ENCODE measurements at places on chromosomes 6 and 20.

- DNase-seq = no peak
Observed at GRCh38 chr20:6611911-6612605, 155.4 kb upstream of the BMP2 start.

GRCh38 chr6:46103441-46104115 lies 26.2 kb upstream of the ENPP4 start:
- DNase-seq = no peak

- DNase-seq = no peak
Observed at GRCh38 chr6:96853083-96853482, 15.8 kb upstream of the GPR63 start.

GRCh38 chr6:87093651-87094050 lies 1.3 kb downstream of the CGA start:
- DNase-seq = no peak

GRCh38 chr6:52130440-52130839 lies 43.0 kb upstream of the PKHD1 start:
- no peak for DNase-seq

DNA sequence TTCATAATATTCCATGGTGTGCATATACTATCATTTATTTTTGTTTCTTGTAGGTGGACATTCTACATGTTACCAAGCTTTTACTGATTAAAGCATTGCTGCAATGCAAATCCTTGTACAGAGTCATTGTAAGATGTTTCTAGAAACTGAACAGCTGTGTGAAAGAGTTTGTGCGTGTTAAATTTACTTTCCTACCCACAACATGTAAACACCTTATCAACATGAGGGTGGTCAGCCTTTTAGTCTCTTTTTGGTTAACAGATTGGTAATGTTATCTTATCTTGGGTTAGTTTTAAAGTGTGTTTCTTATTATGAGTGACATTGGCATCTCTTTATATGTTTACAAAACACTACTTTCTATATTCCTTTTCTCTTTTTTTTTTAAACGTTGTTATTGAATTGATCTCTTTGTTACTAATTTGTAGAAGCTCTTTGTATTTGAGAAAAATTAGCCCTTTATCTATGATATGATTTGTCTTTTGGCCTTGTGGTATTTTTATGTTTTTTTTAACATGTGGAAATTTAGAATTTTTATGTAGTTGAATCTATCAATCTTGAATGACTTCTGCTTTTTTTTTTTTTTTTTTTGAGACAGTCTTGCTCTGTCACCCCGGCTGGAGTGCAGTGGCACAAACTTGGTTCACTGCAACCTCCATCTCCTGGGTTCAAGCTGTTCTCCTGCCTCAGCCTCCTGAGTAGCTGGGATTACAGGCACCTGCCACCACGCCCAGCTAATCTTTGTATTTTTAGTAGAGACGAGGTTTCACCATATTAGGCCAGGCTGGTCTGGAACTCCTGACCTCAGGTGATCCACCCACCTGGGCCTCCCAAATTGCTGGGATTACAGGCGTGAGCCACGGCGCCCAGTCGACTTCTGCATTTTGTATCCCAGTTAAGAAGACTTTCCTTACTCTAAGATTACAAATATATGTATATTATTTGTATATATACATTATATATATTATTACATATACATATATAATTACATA lies 112.1 kb downstream of the TCP11 start:
- DNase-seq = no peak

DNA sequence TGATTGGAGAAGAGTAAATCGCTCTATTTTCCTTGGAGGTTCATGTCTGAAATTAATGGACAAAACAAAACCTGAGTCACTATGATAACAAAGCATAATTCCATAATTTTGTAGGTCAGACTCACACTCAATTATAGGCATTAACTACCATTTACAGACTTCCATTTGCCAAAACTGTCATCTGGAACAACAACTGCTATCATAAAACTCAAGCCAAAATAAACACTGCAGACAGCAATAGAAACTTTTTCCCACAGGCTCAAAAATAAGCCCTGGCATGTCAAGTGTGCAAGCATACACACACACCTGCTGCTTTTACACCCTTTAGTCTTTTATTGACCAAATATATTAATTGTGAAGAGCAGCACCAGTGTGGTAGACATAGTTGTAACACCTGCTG lies 7.1 kb downstream of the MRPS10 start:
- no peak for DNase-seq

GRCh38 chr20:39111359-39112177 lies 149.4 kb downstream of the DHX35 start:
- no peak for DNase-seq

DNA sequence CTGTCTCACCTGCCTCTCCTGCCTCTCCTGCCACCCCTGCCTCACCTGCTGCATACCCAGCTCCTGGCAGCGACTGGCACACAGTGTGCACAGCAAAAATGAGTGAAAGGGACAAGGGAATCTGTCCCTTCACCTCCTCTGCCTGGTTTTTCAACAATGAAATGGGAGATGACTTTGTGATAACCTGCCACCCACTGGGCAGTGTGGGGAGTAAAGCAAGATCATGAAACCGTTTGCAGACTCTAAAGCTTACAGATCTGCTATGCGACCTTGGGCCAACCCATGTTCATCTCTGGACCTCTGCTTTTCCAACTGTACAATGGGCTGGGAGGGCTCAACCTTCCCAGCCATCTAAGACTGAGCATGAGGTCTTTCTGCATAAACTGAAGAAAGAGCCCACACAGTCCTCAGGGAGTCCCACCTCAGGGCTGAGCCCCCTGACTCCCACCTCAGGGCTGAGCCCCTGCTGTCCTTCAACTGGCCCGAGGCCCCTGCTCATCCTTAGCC lies 81.1 kb downstream of the RIPOR3 start:
- no peak for DNase-seq

DNA sequence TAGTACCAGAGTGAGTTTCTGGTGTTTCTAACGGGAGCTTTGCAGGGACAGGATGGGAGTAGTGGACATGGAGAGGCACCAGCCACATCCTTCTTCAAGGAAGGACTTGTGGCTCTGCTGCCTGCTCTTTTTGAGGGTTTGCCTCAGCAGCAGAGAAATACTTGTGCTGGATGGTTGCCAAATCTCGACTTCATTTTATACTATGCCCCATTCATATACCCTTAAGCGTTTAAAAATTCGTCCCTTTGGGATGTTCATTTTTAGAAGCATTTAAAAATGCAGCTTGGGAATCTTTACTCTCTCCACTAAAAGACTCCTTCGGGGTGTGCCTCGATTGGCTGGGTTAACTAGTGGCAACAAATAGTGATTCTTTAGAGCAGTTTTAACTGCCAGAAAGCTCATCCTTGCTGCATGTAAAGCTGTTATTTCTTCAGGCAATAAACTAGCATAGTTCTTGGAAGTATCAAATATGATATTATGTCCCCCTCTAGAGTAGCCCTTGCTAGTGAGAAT lies 126.5 kb upstream of the B3GAT2 start:
- DNase-seq = no peak

DNA sequence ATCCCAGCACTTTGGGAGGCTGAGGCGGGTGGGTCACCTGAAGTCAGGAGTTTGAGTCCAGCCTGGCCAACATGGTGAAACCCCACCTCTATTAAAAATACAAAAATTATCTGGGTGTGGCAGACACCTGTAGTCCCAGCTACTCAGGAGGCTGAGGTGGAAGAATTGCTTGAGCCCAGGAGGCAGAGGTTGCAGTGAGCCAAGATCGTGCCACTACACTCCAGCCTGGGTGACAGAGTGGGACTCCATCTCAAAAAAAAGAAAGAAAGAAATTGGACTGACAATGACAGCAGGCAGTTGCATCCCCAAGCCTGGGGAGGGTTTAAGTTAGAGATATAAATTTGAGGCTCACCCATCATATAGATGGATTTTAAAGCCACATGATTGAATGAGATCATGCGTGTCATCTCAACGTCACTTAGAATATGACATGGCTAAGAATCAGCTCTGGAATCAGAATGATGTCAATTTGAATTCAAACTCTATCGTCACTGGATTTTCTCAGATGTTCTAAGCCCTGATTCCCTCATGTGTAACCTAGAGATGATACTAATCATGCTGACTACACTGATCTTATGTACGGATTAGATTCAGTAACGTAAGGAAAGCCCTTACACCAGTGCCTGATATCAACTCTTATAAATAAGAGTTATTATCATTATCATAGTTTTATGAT lies 534.0 kb upstream of the JARID2 start:
- DNase-seq = no peak

DNA sequence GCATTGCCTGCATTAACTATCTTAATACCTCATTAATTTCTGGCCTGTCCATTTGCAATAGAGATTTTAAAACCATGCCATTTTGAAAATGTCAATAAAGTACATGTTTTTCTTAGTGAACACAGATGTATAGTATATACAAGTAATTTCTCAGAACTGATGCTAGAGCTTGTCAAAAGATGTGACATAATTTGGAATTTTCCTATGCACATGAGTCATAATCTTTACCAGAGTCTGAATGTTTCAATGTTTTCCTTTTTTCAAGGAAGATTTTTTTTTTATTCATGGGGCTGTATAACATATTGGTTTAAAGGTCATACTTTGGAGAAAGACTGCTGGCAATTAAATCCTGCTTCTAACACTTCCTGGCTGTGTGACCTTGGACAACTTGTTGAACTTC lies 1347.5 kb upstream of the ADGRB3 start:
- no peak for DNase-seq

DNA sequence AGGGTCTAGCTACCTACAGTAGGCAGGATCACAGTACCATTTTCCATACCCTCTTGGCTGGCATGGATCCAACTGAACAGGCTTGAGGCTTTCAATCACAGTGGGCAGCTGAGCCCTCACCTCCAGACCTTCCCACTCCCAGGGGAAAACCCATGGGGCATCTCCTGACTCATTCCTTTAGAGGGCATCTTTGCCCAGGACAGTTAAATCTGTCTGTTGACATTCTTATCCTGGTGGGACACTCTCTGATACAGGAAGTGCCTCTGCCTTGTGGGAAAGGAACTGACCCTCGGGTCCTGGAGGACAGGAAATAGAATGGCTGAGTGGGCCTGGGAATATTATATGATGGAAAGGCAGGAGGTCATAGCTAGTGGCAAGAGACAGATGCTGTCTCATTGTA lies 10.2 kb upstream of the EPB41L1 start:
- no peak for DNase-seq

- peak; percentile 79 for DNase-seq
Observed at GRCh38 chr6:158853072-158853879, 34.1 kb upstream of the EZR start.

- no peak for DNase-seq
Observed at GRCh38 chr6:155310596-155310995, 3.7 kb downstream of the TFB1M start.

- DNase-seq = no peak
Observed at GRCh38 chr20:15047042-15047441, 709.6 kb upstream of the FLRT3 start.

DNA sequence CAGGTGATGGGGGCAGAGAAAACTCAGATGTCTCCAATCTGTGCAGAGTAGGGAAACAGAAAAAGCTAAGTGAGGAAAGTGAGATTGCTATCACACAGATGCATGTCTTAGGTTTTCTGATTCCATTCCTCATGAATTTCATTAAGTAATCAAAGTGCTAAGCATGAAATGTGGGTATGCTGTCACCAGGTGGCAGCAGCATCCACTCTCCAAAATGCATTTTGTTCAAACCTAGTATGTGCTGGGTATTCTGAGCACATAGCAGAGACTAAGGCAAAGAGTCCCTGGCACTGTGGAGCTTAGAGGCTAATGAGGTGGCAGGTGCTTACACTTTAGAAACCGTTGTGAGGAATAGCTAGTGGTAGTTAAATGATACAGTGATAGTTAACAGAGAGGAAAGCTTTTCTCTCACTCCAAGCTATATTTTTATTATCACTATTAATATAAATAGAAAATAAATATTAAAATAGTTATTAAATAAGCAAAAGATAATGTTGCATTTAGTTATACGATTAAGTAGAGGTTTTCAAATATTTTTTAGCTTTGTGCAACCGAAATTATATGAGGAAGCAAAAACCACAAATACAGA lies 179.5 kb downstream of the CDH26 start:
- peak; percentile 61 for DNase-seq

- no peak for DNase-seq
Observed at GRCh38 chr6:21800948-21801438, 207.4 kb downstream of the SOX4 start.

GRCh38 chr6:151475653-151476523 lies 17.9 kb upstream of the CCDC170 start:
- peak; percentile 79 for DNase-seq

- DNase-seq = no peak
Observed at GRCh38 chr6:82237013-82237412, 10.5 kb downstream of the IBTK start.

GRCh38 chr6:158803733-158804143 lies 15.4 kb downstream of the EZR start:
- DNase-seq = no peak

DNA sequence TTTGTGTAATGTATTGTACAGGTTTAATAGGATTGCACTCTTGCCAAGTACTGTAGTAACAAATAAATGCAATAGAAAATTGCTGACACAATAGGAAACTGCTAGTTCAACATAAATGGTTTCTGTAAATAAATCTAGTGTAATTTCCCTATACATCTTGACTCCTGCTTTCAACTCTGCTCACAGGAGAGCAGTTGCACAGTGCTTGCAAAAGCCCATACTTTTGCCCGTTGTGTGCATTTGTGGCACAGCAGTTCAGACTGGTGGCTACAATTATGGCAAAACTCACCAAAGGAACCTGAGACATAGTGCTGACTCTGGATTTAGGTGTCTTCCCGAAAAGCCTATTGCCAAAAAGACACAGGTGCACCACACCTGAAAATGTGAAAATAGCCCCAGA lies 953.3 kb upstream of the SLC35B3 start:
- DNase-seq = no peak

- no peak for DNase-seq
Observed at GRCh38 chr6:166834049-166834448, 122.3 kb downstream of the RNASET2 start.

DNA sequence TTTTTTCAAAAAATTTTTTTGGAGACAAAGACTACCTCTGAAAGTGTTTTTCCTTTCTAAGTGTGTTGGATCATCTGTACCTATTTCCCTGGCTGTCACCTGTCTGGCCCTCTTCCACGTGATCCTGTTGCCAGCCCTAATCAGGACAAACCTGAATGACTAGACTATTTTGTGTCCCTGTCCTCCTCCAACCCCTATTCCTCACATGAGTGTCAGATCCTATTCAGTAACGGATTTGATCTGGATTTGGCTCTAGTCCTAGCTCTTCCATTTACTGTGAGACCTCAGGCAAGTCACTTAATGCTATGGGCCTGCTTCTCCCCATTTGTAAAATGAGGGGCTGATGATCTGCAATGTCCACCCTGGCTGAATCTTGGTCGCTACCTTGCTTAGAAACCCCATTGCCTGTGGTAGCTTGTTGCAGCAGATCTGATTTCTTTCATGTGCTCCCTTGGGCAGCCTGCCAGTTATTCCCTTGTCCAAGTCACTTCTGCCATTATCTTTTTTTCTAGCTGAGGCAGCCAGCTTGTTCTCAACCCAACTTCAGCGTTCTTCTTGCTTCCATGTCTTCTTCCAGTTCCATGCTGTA lies 4.8 kb downstream of the PHF20 start:
- DNase-seq = peak; percentile 28

GRCh38 chr20:10551732-10552724 lies 116.9 kb downstream of the SLX4IP start:
- no peak for DNase-seq

- peak; percentile 38 for DNase-seq
Observed at GRCh38 chr6:105810105-105810921, 275.8 kb upstream of the PRDM1 start.
